Heart right ventricle (tissue), 16 donors: ENCODE measurements at places on chromosomes 2 and 18. TPM values are rescaled to one million over a fixed set of nuclear protein-coding genes. Genes with fewer than 3 reads are reported as not detected.
A peak's percentile ranks its signal among the peaks of the same experiment; 100 is the strongest.

DNA sequence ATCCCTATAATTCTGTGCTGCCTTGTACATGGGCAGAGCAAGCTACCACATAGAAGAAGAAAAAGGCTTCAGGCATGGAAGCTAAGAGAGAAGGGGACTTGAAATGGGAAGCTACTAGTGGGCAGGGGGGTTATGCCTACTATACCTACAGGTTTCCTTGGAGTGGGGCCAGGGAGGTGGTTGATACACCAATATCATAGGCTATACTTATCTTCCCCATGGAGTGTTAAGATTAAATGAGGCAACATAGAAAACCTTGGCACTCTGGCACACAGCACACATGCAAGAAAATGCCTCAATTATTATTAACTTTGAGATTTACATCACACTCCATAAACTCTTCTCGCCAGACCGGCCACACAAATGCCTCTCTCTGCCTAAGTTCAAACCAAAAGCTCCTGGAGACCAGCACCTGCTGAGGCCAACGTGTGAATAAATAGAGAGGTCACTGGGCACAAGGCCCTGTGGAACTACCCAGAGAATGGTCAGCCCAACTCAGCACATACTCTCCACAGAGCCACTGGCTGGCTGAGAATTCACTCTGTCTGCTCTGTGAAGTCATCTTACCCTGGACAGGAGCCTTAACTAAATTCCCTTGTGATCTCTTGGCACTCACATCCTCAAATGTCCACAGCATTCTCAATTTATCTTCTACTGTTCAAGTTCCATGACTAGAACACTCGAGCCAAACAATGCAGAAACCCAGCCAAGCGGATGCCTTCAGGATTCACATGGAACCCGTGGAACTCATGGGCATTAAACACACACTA, 498.7 kb downstream of the BCL11A start:
- peak; percentile 77 for DNase-seq
- H3K36me3 ChIP-seq: no peaks in the 10 kb centered on the region
- no peak overlapping the region for H3K4me3 ChIP-seq
- H3K4me1 ChIP-seq: no peaks in the 10 kb centered on the region

DNA sequence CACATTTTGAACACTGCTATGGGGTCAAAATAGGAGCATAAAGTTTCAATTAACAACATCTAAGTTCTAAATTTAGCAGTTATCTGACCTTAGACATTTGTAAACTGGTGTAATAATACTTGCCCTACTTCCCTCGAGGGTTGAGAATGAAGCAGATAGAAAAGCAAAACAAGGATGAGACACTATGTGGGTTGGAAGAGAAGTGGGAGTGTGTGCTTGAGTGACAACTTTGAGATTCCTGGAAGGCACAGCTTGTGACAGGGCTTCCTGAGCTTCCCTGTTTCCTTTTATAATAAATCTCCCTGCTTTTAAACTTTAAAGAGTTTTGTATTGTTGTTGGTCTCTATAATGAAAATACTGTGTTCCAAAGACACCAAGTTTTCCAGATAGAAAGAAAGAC, 128.6 kb upstream of the CHST9 start:
- no peak overlapping the region for H3K4me3 ChIP-seq
- no peaks in the 10 kb centered on the region for H3K4me1 ChIP-seq
- no peaks in the 10 kb centered on the region for H3K36me3 ChIP-seq
- no peak overlapping the region for H3K27ac ChIP-seq
- DNase-seq: no peak

DNA sequence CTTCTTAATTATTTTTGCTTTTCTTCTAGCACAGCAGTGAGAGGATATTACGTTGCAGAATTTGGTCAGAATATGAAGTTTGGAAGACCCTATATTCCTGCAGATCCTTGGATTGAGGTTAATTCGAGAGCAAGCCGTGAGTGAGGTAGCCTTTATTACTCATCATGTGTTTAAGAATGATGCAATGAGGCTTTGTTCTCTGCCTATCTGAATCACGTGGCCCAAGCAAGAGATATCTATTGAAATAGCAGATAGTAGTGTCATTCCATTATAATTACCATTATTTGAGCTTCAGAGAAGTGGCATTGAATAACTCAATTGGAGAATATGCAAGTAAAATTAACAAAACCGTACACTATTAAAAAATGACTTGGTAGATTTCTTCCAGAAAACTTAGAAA, 641.1 kb downstream of the TMEM182 start:
- H3K27me3 ChIP-seq: no peaks in the 10 kb centered on the region
- no peak for DNase-seq
- no peaks in the 10 kb centered on the region for H3K36me3 ChIP-seq
- H3K4me3 ChIP-seq: no peak overlapping the region
- H3K27ac ChIP-seq: no peak overlapping the region

GRCh38 chr2:38709567-38710194, 41.5 kb downstream of the SRSF7 start:
- no peaks in the 10 kb centered on the region for H3K4me1 ChIP-seq
- H3K4me3 ChIP-seq: no peak overlapping the region
- DNase-seq: no peak
- H3K36me3 ChIP-seq: no peaks in the 10 kb centered on the region
- H3K27ac ChIP-seq: no peak overlapping the region
- no peaks in the 10 kb centered on the region for H3K27me3 ChIP-seq

- DNase-seq: no peak
- H3K27me3 ChIP-seq: no peaks in the 10 kb centered on the region
- no peak overlapping the region for H3K4me3 ChIP-seq
- no peaks in the 10 kb centered on the region for H3K4me1 ChIP-seq
Observed at GRCh38 chr2:78506301-78506700, 519.2 kb upstream of the REG3G start.

GRCh38 chr2:66239655-66240054, 195.3 kb upstream of the MEIS1 start:
- no peak overlapping the region for H3K4me3 ChIP-seq
- peaks cover 14% of the 10 kb centered on the region for H3K4me1 ChIP-seq
- H3K27ac ChIP-seq: no peak overlapping the region
- no peaks in the 10 kb centered on the region for H3K27me3 ChIP-seq

- H3K4me1 ChIP-seq: peaks cover 54% of the 10 kb centered on the region
- H3K27ac ChIP-seq: peak overlapping the region; percentile 71
- H3K4me3 ChIP-seq: no peak overlapping the region
- peak; percentile 50 for DNase-seq
Observed at GRCh38 chr2:28678175-28678855, 73.3 kb upstream of the PPP1CB start.

The MOGAT1 gene
- not detected for total RNA-seq

The ALPP gene
- not detected for total RNA-seq

The MYCN gene
- total RNA-seq: 1.4 TPM

The RBKS gene
- 5.2 TPM for total RNA-seq

The MYOM1 gene
- 1,442 TPM for total RNA-seq

The NDUFV2 gene
- 441 TPM for total RNA-seq
